ENCODE measurements at places on chromosomes 5 and 9. TPM values are rescaled to one million over a fixed set of nuclear protein-coding genes. Genes with fewer than 3 reads are reported as not detected.
A peak's percentile ranks its signal among the peaks of the same experiment; 100 is the strongest.

Gene ANKRD18B
- 1.2 TPM for total RNA-seq

GRCh38 chr5:3590161-3590966, 5.3 kb upstream of the IRX1 start:
- no peak for DNase-seq

Gene GFPT2
- total RNA-seq, result 0.10 TPM

GRCh38 chr5:158050421-158050820, 191.5 kb upstream of the CLINT1 start:
- no peak for DNase-seq

- no peak for DNase-seq
Measured at GRCh38 chr5:12777342-12777741, 873.1 kb upstream of the CTNND2 start.

- no peak for DNase-seq
Measured at GRCh38 chr5:57581772-57582171, 99.2 kb upstream of the ACTBL2 start.

DNA sequence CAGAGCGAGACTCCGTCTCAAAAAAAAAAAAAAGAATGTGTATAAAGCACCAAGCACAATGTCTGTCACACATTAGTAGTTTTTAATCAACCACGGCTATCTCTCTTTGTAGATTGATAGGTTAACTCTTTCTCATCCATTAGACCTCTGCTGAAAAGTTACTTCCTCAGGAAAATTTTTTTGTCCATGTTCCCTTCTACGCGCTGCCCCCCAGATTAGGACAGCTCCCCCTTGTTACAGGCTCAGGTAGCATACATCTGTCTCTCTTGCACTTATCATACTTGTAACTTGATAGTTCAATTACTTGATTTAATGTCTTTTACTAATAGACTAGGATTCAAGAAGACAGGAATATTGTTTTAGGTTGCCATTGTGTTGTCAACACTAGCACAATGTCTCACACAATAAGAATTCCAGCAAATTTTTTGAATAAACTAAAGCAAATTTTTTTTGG, 1.5 kb downstream of the SPDL1 start:
- no peak for DNase-seq

GRCh38 chr5:3210531-3210930, 385.1 kb upstream of the IRX1 start:
- DNase-seq, result no peak

DNA sequence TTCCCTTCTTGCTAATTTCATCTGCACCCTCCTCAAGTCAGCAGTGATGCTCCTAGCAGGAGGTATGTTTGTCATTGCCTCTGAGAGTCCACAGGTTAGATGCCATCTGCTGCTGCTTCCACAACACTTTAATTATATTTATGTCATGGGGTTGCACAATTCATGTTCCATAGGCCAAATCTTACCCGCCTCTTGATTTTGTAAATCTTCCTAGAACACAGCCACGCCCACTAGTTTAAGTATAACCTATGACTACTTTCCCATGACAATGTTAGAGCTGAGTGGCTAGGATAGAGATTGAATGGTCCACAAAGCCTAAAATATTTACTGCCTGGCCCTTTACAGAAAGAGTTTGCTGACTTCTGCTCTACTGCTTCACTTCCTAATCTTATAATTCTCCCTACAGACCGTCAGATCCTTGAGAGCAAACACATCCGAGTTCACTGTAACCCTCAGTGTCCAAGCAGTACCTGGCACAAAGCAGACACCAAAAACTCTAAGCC, 21.1 kb downstream of the LIFR start:
- DNase-seq, result peak; percentile 70

DNA sequence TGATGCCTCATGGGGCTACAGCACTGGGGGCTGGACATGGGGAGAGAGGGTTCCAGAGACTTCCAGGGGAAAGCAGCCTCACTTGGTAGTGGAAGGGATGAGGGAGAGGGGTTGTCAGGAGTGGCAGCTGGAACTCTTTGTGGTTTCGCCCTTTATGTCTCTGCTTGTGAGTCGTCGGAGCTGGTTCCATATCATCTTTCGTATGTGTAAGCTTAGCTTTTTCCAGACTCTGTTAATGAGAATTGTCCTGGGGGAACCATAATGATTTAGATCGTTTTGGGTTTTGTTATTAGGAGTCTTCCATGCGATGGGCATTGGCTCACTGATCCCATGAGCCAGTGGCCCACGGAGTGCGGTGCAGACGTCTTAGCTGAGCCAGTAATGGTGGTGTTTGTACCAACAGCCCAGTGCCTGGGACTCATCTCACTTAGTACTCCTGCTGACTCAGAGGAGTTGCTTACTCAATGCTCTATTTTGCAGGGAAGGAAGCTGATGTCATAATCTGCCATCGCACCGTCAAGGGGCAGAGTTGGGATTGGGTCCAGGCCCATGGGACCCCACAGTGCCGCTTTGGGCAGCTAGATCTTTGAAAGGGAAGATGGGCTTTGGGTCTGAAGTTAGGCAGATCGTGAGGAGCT, 48.5 kb downstream of the NEK6 start:
- DNase-seq, result no peak

- DNase-seq, result no peak
Measured at GRCh38 chr5:12022444-12022843, 118.2 kb upstream of the CTNND2 start.

Gene SEMA4D
- 0.13 TPM for total RNA-seq

DNA sequence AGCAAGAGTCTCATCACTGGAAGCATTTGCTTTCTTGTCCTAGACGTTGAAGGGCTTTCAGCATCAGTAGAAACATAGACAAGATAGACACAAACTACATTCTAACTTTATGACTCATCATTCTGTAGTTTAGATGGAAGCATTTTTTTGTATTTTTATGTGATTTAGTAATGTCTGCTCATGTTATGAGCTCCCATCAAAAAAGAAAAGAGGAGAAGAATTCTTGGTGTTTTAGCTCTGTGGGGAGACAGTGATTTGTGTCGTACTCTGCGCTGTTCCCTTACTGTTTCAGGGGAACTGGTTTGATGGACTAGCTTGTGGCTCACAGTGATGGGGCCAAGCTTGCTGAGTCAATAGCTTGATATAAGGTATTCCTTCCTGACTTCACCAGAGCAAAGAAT, 159.2 kb upstream of the WWC1 start:
- DNase-seq, result no peak

DNA sequence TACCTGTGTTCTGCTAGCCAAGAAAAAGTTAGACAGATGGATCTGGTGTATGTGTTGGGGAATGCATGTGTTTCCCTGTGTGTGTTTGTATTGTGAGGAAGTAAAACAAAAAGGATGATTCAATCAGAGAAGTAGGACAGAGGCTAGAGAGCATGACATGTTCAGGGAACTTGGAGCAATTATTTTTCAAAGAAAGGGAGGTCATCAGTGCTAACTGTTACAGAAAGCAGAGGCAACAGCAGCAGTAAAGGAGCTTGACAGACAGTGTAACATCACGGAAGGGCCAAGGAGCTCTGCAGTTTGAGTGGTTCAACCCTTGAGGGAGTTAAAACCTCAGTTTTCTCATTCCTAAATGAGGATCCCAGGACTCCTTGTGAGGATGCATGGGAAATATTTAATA, 13.2 kb downstream of the SPINK1 start:
- DNase-seq, result no peak

GRCh38 chr9:93059011-93059714, 662 bp downstream of the SUSD3 start:
- no peak for DNase-seq

Gene PCDHGA6
- 0.13 TPM for total RNA-seq

- no peak for DNase-seq
Measured at GRCh38 chr9:123584202-123585176, 228.5 kb downstream of the CRB2 start.

GRCh38 chr5:80254767-80255430, 949 bp downstream of the SERINC5 start:
- DNase-seq, result no peak

- peak; percentile 81 for DNase-seq
Measured at GRCh38 chr5:135488727-135489465, 36.7 kb upstream of the TIFAB start.

GRCh38 chr5:158270996-158271554, 412.1 kb upstream of the CLINT1 start:
- no peak for DNase-seq

Gene INVS
- total RNA-seq, result 17.1 TPM

DNA sequence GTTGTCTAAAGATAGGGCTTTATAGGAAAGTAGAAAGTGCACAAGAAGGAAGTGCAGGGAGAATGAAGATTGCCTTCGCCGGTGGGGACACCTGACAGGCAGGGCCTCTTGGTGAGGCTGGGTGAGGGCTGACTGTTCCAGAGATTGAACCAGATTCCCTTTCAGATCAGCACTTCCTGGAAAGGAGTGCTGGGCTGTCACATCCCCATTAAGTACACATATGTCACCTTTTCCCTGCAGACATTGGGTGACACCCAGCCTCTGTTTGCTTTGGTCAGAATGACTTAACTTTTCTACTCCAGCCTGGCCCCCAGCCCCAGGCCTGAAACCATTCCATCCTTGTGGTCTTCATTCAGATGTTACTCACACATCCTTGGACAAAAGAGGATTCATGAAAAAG, 7.4 kb upstream of the SHROOM1 start:
- DNase-seq, result peak; percentile 86

GRCh38 chr5:150320044-150320613, 17.4 kb upstream of the ARSI start:
- DNase-seq, result no peak

Gene MUSK
- not detected for total RNA-seq

Gene FOXD4L6
- total RNA-seq, result not detected

Gene TMEM171
- not detected for total RNA-seq

GRCh38 chr5:92916036-92916435, 665.0 kb downstream of the NR2F1-AS1 start:
- DNase-seq, result peak; percentile 44

DNA sequence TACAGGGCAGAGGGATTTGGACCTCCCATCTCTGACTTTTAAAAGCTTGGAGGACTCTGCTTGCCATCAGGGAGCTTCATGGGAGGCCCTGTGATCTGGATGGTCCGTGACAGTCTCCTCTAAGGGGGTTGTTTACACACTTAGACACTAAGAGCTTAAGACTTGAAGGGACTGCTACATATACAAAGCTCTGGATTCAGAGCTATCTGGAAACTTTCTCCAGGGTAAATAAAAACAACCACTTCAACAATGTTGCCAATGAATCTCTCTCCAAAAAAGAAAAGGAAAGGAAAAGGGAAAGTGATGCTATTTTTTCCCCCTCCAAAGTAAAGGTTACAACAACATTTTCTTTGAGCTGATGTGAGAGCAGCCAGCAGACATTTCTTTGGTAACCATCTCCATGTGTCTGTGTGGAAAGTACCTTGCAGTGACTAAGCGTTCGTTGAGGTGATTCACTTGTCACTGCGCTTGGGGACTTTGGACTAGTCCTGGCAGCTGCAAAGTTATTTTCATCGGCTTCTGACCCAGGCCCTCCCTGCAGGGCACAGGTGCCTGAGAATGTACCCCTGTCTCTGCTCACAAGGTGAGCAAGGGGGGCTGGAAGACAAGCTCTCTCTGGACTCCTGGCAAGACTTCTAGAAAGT, 262.1 kb upstream of the KLF4 start:
- DNase-seq, result peak; percentile 72

- no peak for DNase-seq
Measured at GRCh38 chr9:130478736-130479575, 34.2 kb downstream of the ASS1 start.

- peak; percentile 29 for DNase-seq
Measured at GRCh38 chr9:34047864-34048726, 592 bp downstream of the UBAP2 start.

Gene PCDH12
- total RNA-seq, result not detected

Gene GLDC
- 115 TPM for total RNA-seq

DNA sequence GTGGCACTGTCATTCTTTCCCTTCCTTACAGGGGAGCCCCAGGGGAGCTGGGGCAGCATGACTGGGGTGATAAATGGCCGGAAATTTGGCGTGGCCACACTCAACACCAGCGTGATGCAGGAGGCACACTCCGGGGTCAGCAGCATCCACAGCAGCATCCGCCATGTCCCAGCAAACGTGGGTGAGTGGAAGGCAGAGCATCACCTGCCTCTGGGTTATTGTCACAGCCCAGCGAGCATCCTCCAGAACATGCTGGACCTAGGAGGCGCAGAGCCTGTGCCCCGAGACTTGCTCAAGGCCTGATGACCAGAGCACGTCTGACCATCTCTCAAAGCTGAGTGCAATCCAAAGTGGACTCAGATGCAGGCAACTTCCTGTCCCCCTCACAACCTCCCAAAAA, 22.2 kb upstream of the ASS1 start:
- DNase-seq, result no peak

Gene FLT4
- not detected for total RNA-seq

Gene PCDHGA9
- total RNA-seq, result not detected

DNA sequence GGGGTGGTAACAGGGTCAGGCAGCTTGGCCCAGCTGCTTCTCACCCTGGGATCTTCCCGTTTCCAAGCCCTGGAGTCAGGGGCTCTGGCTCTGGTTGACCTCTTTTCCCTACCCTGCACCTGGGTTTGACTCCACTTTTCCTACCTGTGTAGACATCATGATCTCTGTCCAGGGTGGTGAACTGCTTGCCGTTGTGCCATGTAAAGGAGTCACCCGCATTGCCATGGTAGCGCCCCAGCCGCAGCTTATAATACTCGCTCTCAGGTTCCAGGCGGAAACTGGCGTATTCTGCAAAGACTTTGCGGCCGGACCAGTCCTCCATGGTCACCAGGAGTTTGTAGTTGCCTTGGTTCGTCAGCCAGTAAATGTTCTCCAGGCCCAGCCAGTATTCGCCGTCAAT, 30.9 kb downstream of the ANGPTL2 start:
- DNase-seq, result no peak

DNA sequence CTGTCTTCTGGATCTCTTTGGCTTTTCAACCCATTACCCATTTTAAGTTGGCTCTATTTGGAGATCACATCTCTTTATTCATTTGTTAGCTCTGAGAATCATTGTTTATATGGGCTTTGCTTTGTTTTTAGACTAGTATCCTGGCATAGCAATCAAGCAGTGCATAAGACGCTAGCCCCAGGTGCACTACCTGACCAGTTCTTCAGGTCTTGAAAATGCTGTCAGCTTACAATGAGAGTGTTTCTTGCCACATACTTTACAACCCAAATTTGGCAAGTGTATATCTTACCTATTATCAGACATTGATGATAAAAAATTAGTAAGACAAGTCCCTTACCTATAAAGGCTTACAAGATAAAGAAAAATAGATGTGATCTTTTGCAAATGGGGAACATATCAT, 12.2 kb downstream of the OXCT1 start:
- DNase-seq, result no peak

DNA sequence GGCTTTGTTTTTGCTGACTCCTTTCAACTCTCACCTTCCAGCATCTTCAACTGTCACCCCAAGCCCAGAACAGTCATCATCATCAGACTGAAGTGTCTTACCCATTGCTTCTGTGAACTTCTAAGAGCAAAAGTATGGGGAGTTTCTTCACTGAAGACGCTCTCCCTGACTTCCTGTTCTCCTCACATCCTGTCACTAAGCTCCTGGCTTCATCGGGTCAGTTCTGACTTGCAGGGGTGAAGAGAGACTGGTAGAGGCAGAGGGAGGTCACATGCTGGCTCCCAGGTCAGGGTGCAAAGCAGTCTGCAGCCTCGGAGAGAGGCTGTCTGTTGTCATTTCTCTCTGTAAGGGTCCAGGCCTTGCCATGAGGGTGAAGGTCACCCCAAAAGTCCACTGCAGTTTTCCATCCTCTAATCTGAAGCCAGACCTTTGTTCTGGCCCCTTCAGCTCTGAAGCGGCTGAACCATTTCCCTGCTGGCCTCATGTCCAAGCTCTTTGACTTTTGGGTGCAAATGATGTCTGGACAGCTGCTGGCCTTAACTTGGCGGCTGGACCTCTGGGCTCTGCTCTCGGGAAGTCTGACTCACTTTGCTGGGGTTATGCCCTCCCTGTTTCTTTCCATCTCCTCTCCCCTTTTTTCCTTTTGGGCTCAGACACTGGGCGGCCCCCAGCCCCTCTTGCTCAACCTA, 305.0 kb downstream of the RAB3C start:
- no peak for DNase-seq

Gene SPAG8
- total RNA-seq, result 0.27 TPM

Gene SPATA31A3
- not detected for total RNA-seq

Data from HepG2 (cell line).